Muscle of arm (tissue), 14 donors: ENCODE measurements at places on chromosomes 5 and 9.

- DNase-seq: no peak
Measured at GRCh38 chr5:94613583-94613982, 4.8 kb downstream of the KIAA0825 start.

DNA sequence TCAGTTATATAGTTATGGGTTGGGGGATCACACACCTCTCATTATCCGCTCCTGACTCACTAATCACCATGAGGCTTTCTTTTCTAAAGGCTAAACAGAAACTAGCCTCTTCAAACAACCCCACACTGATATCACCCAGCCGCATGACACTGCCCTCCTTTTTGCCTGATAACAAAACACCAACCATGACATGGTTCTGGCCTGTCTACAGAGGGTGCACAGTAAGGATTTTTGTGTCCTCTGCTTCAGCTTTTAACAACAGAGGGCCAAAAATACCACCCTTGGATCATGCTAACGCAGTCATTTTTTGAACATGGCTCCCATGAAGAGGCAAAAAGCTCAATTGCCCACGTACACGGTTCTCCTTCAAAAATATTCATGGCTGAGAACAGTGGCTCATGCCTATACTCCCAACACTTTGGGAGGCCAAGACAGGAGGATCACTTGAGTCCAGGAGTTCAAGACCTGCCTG is 4.0 kb downstream of the CMBL start:
- DNase-seq: no peak

DNA sequence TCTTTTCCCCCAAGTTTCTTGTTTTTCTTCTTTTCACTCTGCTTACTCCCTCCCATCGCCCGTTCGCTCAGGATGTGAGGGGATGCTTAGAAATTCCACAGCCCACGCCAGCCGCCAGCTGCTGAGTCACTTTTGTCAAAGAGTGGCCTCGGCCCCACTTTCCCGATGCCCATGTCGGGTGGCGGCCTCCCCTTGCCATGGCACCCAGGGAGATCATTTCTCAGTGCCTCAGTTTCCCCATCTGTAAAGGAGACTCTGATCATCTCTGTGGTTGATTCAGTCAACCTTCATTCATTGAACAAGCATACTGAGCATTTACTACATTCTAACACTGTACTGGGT is 353 bp upstream of the PDGFRB start:
- DNase-seq: no peak

- DNase-seq: no peak
Measured at GRCh38 chr5:68074633-68075032, 140.9 kb upstream of the PIK3R1 start.

GRCh38 chr9:130118841-130119518 is 53.2 kb upstream of the NCS1 start:
- peak; percentile 59 for DNase-seq
